ENCODE measurements at places on chromosomes 16 and 17. TPM values are rescaled to one million over a fixed set of nuclear protein-coding genes. Genes with fewer than 3 reads are reported as not detected.

The SMPD3 gene
- 0.58 TPM for total RNA-seq

The MT1H gene
- 0.58 TPM for total RNA-seq

The FAM117A gene
- total RNA-seq, result 5.9 TPM

The CTRL gene
- total RNA-seq, result 1.3 TPM

The ADGRG1 gene
- total RNA-seq, result 96.3 TPM

The PHF12 gene
- 29.3 TPM for total RNA-seq

The CLEC18C gene
- total RNA-seq, result not detected

The CA5A gene
- not detected for total RNA-seq

The KRTAP4-3 gene
- total RNA-seq, result not detected

The MYOCD gene
- total RNA-seq, result 4.5 TPM

The TMEM106A gene
- 25.4 TPM for total RNA-seq

The TBC1D28 gene
- not detected for total RNA-seq

The CDT1 gene
- 0.22 TPM for total RNA-seq

The CEP295NL gene
- 6.5 TPM for total RNA-seq

The SOST gene
- not detected for total RNA-seq

The ARL4D gene
- total RNA-seq, result 18.0 TPM

The RAB40C gene
- total RNA-seq, result 17.3 TPM

The ICAM2 gene
- total RNA-seq, result 75.2 TPM

The CCL23 gene
- total RNA-seq, result 5.2 TPM

The DNAH17 gene
- 0.45 TPM for total RNA-seq

The TMEM114 gene
- not detected for total RNA-seq

The TLCD1 gene
- 3.4 TPM for total RNA-seq

The DNAAF8 gene
- 1.3 TPM for total RNA-seq

The SLC52A1 gene
- total RNA-seq, result 0.22 TPM

The G6PC3 gene
- total RNA-seq, result 56.7 TPM

The CD300C gene
- total RNA-seq, result 4.1 TPM

The ABCA10 gene
- total RNA-seq, result 17.8 TPM

The USH1G gene
- total RNA-seq, result not detected

The SCGB1C2 gene
- total RNA-seq, result not detected

The CD79B gene
- 4.3 TPM for total RNA-seq

The C16orf89 gene
- total RNA-seq, result 14.1 TPM

The AMFR gene
- total RNA-seq, result 113 TPM

The ZNF213 gene
- 6.0 TPM for total RNA-seq

The GPR142 gene
- not detected for total RNA-seq

The ERN2 gene
- 1.9 TPM for total RNA-seq

The TNK1 gene
- total RNA-seq, result 0.71 TPM

The ELMO3 gene
- 1.2 TPM for total RNA-seq

The TMEM238L gene
- total RNA-seq, result not detected

The EFCAB5 gene
- not detected for total RNA-seq

The REXO5 gene
- 4.7 TPM for total RNA-seq

The SLC16A6 gene
- total RNA-seq, result 8.4 TPM

The SLC6A2 gene
- 0.64 TPM for total RNA-seq

The ARL2BP gene
- 52.0 TPM for total RNA-seq

The GFAP gene
- total RNA-seq, result 1.3 TPM

The GPR179 gene
- total RNA-seq, result not detected

The TP53TG3F gene
- not detected for total RNA-seq

The DNAAF1 gene
- not detected for total RNA-seq

The KRT12 gene
- not detected for total RNA-seq

The ACSM2A gene
- total RNA-seq, result not detected

The KRT20 gene
- total RNA-seq, result 1.2 TPM

The PYY gene
- not detected for total RNA-seq

The SLC5A10 gene
- not detected for total RNA-seq

The TXNDC11 gene
- 51.9 TPM for total RNA-seq

The HAS3 gene
- total RNA-seq, result 0.77 TPM

The CIBAR2 gene
- not detected for total RNA-seq

The MAP2K4 gene
- total RNA-seq, result 31.1 TPM

The MT1B gene
- total RNA-seq, result not detected

The TMIGD1 gene
- not detected for total RNA-seq

The CD300LF gene
- 2.8 TPM for total RNA-seq

Measured in mesenteric fat pad (tissue), 1 donor.